COLO829 (cell line): ENCODE measurements at places on chromosomes 3 and 15.

- no peak for DNase-seq
Observed at GRCh38 chr3:160851629-160852210, 95.7 kb downstream of the PPM1L start.

- no peak for DNase-seq
Observed at GRCh38 chr3:97954228-97954827, 17.9 kb downstream of the RIOX2 start.

DNA sequence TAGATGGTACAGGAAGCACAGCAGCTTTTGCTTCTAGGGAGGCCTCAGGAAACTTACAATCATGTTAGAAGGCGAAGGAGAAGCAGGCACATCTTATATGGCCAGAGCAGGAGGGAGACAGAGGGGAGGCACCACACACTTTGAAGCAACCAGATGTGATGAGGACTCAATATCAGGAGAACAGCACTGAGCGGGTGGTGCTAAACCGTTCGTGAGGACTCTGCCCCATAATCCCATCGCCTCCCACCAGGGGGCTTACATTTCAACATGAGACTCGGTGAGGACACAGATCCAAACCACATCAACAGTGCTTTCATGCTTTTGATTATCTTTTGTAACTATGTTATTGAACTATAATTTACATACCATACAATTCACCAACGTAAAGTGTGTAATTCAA lies 7.6 kb upstream of the TMEM44 start:
- no peak for DNase-seq

GRCh38 chr15:89101302-89102193 lies 13.3 kb downstream of the ABHD2 start:
- DNase-seq: peak; percentile 89
